IMR-90 (cell line): ENCODE measurements at places on chromosomes 7 and 10. TPM values are rescaled to one million over a fixed set of nuclear protein-coding genes. Genes with fewer than 3 reads are reported as not detected.

DNA sequence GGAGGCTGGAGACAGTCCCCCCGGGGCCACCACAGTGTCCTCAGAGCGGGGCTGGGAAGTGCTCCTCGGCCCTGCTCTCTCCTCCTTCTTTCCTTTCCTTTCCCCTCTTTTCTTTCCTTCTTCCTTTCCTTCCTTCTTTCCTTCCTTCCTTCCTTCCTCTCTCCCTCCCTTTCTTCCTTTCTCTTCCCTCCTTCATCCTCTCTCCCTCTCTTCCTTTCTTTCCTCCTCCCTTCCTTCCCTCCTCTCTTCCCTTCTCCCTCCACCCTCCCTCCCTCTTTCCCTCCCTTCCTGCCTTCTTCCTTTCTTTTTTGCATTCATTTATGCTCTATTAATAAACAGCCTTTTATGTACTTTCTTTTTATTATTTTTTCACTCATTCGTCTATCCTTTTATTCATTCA is 127.1 kb upstream of the TCERG1L start:
- H3K27me3 ChIP-seq = no peaks in the 10 kb centered on the region
- DNase-seq = no peak
- no peak overlapping the region for H3K4me3 ChIP-seq
- no peaks in the 10 kb centered on the region for H3K4me1 ChIP-seq

The RTKN2 gene
- total RNA-seq = 0.90 and 2.2 TPM in 2 replicates

- no peaks in the 10 kb centered on the region for H3K4me1 ChIP-seq
- no peak overlapping the region for H3K4me3 ChIP-seq
- peaks cover 33% of the 10 kb centered on the region for H3K27me3 ChIP-seq
- no peak overlapping the region for H3K27ac ChIP-seq
- peak; percentile 60 for DNase-seq
- no peaks in the 10 kb centered on the region for H3K36me3 ChIP-seq
These were observed 39.6 kb upstream of the HSPB1 start for GRCh38 chr7:76262683-76263402.

The SPAG6 gene
- not detected in 2 replicates for total RNA-seq

The GATA3 gene
- under 0.01 TPM in 1 of 2 replicates, not detected in the other for total RNA-seq

GRCh38 chr7:93148144-93148543 is at the start of gene SAMD9L:
SAMD9L (minus strand) TSS chr7:93148385; CDS start chr7:93135971, 12,414 bp downstream.
- H3K36me3 ChIP-seq = peaks cover 1% of the 10 kb centered on the region; the same call in 1 of the 2 replicates
- peak; percentile 28 for DNase-seq
- H3K27me3 ChIP-seq = no peaks in the 10 kb centered on the region
- H3K27ac ChIP-seq = peak within 1 kb of the TSS; percentile 14; the same call in 1 of the 2 replicates

The STX1A gene
- total RNA-seq = 9.3 and 10.0 TPM in 2 replicates

DNA sequence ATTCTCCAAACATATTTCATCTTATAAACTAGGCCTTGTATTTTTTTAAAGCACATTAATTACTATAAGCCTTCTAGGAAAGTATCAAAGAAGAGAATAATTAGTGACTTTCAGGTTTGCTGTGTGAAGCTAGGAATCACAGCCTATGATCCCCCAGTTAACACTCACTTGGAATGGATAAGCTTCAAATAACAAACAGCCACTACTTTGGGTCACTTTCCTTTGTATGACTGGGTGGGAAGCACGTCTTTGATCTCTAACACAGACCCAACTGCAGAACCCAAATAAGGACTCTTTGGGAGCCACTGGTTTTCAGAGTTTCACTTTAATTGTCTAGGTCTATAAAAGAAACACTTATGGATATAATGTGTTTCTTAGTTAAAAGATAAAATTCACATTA is 769.3 kb downstream of the MAGI2 start:
- H3K4me1 ChIP-seq = no peaks in the 10 kb centered on the region
- no peak overlapping the region for H3K27ac ChIP-seq
- H3K36me3 ChIP-seq = no peaks in the 10 kb centered on the region
- no peak for DNase-seq

The STEAP2 gene
- total RNA-seq = 3.9 and 4.2 TPM in 2 replicates

DNA sequence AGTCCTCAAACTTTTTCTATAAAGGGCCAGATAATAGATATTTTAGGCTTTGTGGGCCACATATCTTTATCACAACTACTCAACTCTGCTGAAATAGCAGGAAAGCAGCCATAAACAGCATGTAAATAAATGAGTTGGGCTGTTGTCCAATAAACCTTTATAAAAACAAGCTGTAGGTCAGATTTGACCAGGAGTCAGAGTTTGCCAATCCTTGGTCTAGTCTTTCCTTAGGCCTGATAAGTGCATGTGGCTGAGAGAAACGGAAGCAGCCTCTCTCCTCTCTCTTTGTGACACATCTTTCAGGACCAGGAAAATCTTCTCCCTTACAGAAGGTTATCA is 724.5 kb downstream of the GRID1 start:
- no peaks in the 10 kb centered on the region for H3K4me1 ChIP-seq
- H3K27ac ChIP-seq = no peak overlapping the region
- no peak overlapping the region for H3K4me3 ChIP-seq
- H3K36me3 ChIP-seq = no peaks in the 10 kb centered on the region
- no peak for DNase-seq
- no peaks in the 10 kb centered on the region for H3K27me3 ChIP-seq

The AGBL3 gene
- total RNA-seq = 0.18 and 0.28 TPM in 2 replicates

GRCh38 chr10:33955676-33956075 is 621.2 kb upstream of the NRP1 start:
- no peaks in the 10 kb centered on the region; the same call in 1 of the 2 replicates for H3K27me3 ChIP-seq
- H3K4me1 ChIP-seq = no peaks in the 10 kb centered on the region
- no peak overlapping the region for H3K27ac ChIP-seq

GRCh38 chr10:133527771-133528271 is 658 bp downstream of the CYP2E1 start:
- H3K27ac ChIP-seq = no peak overlapping the region
- H3K4me3 ChIP-seq = no peak overlapping the region
- no peaks in the 10 kb centered on the region for H3K36me3 ChIP-seq
- H3K27me3 ChIP-seq = peaks cover 39% of the 10 kb centered on the region
- H3K4me1 ChIP-seq = no peaks in the 10 kb centered on the region
- DNase-seq = no peak

The CPXM2 gene
- not detected in 2 replicates for total RNA-seq

The FFAR4 gene
- total RNA-seq = not detected in 2 replicates

GRCh38 chr7:139749545-139749944 is 28.3 kb downstream of the HIPK2 start:
- DNase-seq = no peak
- no peak overlapping the region for H3K4me3 ChIP-seq
- H3K4me1 ChIP-seq = peaks cover 46% of the 10 kb centered on the region

- no peaks in the 10 kb centered on the region for H3K27me3 ChIP-seq
- no peaks in the 10 kb centered on the region for H3K36me3 ChIP-seq
- no peak overlapping the region for H3K4me3 ChIP-seq
- no peak overlapping the region for H3K27ac ChIP-seq
- H3K4me1 ChIP-seq = no peaks in the 10 kb centered on the region
These were observed 602.7 kb upstream of the FOXK1 start for GRCh38 chr7:4079366-4079765.

GRCh38 chr10:50419091-50419490 is 167.8 kb upstream of the ASAH2 start:
- no peaks in the 10 kb centered on the region for H3K36me3 ChIP-seq
- H3K27me3 ChIP-seq = no peaks in the 10 kb centered on the region
- H3K4me3 ChIP-seq = no peak overlapping the region
- DNase-seq = no peak
- peaks cover 8% of the 10 kb centered on the region; the same call in 1 of the 2 replicates for H3K4me1 ChIP-seq

- DNase-seq = no peak
- no peaks in the 10 kb centered on the region for H3K27me3 ChIP-seq
- no peak overlapping the region for H3K4me3 ChIP-seq
- H3K27ac ChIP-seq = no peak overlapping the region
- no peaks in the 10 kb centered on the region for H3K4me1 ChIP-seq
These were observed 219.3 kb downstream of the ELMO1 start for GRCh38 chr7:37229381-37229780.

DNA sequence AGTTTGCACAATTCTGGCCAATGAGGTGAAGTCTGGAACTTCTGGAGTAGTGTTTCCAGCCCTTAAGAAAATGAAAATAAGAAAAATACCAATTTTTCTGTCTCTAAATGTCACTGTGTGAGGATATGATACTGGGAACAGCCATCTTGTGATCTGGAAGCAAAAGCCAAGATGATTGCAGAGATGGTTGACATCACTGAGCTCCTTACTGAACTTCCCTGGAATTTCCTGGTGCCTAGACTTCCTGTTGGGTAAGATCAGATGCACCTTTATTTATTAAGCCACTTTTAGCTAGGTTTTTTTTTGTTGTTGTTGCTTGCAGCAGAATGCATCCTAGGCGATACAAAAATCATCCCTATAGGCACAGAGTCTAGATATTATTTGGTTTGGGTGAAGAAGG is 27.3 kb upstream of the INHBA start:
- H3K36me3 ChIP-seq = no peaks in the 10 kb centered on the region
- H3K4me1 ChIP-seq = peaks cover 2% of the 10 kb centered on the region
- no peaks in the 10 kb centered on the region for H3K27me3 ChIP-seq
- DNase-seq = peak; percentile 31
- no peak overlapping the region for H3K27ac ChIP-seq

- no peaks in the 10 kb centered on the region; the same call in 1 of the 2 replicates for H3K4me1 ChIP-seq
- no peak overlapping the region for H3K27ac ChIP-seq
- H3K27me3 ChIP-seq = no peaks in the 10 kb centered on the region
- no peaks in the 10 kb centered on the region for H3K36me3 ChIP-seq
These were observed 527.6 kb downstream of the PHTF2 start for GRCh38 chr7:78326189-78326588.

DNA sequence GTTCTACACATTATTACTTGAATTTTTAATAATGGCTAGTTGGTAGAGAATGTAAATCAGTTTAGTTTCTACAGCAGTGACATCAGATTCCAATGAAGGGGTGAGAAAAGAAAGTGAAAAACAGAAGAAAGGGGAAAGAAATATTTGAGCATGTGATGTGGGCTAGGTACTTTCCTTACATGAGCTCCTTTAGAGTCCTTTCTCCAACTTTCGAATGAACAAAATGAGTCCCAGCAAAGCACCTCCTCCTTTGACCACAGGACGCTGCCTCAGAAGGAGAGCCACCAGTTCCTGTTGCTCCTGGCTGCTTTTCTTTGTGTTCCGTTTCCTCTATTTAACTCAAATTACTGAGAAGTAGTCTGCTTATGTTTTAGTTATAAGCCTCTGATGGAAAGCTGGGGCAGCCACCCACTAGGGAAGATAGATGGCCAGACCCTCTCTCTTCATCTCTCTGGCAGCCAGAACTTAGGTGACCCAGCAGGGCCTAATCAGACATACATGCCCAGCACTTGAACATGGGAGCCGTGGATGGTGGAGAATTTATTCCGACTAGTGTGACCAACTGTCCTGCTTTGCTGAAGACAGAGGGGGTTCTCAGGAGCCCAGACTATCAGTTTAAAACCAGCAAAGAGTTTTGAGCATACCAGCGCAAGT is 82.4 kb upstream of the NME8 start:
- H3K27me3 ChIP-seq = no peaks in the 10 kb centered on the region
- no peaks in the 10 kb centered on the region for H3K36me3 ChIP-seq
- no peak overlapping the region for H3K4me3 ChIP-seq

The GNAT3 gene
- not detected in 2 replicates for total RNA-seq

The ABCB1 gene
- total RNA-seq = 0.83 and 0.90 TPM in 2 replicates

- H3K27me3 ChIP-seq = no peaks in the 10 kb centered on the region
- no peak for DNase-seq
- peak overlapping the region; percentile 54 for H3K4me3 ChIP-seq
- H3K36me3 ChIP-seq = peaks cover 8% of the 10 kb centered on the region
These were observed 580 bp downstream of the MRPS16 start for GRCh38 chr10:73251683-73252444.

DNA sequence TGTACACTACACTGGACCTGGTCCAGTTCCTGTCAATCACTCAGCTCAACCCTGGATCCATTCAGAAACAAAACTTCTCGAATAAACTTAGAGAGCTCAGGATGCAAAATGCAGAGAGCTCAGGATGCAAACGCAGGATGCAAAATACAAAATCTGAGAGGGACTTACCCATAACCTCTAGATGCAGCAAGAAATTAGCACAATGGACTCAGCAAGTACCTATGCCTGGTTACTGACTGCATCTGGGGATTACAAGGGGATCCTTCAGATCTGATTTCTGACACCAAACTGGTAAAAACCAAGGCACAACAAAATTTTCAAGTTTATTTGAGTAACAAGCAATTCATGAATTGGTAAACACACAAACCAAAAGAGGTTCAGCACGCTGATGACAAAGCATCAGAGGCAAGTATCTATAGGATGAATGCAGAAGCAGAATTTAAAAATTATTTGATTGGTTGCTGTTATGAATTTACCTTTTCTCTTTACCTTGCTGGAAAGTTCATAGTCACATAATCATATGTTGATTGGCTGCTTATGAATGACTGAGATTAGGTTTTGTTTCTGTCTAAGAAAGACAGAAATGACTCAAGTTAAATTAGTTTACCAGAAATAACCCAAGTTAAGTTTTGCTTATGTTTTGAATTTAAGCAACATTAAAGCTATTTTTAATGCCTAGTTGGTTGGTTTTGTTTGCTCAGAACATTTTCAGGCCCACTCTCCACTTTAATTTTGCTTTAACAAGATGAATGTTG is 11.4 kb downstream of the GIMAP6 start:
- no peak overlapping the region for H3K4me3 ChIP-seq
- DNase-seq = no peak
- H3K27ac ChIP-seq = no peak overlapping the region
- H3K27me3 ChIP-seq = no peaks in the 10 kb centered on the region
- no peaks in the 10 kb centered on the region for H3K36me3 ChIP-seq

- H3K4me1 ChIP-seq = peaks cover 7% of the 10 kb centered on the region; the same call in 1 of the 2 replicates
- DNase-seq = no peak
- H3K36me3 ChIP-seq = peaks cover 5% of the 10 kb centered on the region; the same call in 1 of the 2 replicates
- no peak overlapping the region for H3K4me3 ChIP-seq
- peaks cover 2% of the 10 kb centered on the region for H3K27me3 ChIP-seq
These were observed 20.4 kb upstream of the TTYH3 start for GRCh38 chr7:2611401-2611800.

GRCh38 chr7:117091721-117092120 is 138.4 kb downstream of the ST7 start:
- no peak for DNase-seq
- no peaks in the 10 kb centered on the region for H3K36me3 ChIP-seq
- peaks cover 3% of the 10 kb centered on the region; the same call in 1 of the 2 replicates for H3K4me1 ChIP-seq
- no peaks in the 10 kb centered on the region for H3K27me3 ChIP-seq
- H3K4me3 ChIP-seq = no peak overlapping the region
- H3K27ac ChIP-seq = no peak overlapping the region
